Hematopoietic multipotent progenitor cell treated with erythropoietin and hydrocortisone succinate and interleukin-3 and kit ligand, for 6 days (in vitro differentiated cells): ENCODE measurements at places on chromosomes 7 and 10.

DNA sequence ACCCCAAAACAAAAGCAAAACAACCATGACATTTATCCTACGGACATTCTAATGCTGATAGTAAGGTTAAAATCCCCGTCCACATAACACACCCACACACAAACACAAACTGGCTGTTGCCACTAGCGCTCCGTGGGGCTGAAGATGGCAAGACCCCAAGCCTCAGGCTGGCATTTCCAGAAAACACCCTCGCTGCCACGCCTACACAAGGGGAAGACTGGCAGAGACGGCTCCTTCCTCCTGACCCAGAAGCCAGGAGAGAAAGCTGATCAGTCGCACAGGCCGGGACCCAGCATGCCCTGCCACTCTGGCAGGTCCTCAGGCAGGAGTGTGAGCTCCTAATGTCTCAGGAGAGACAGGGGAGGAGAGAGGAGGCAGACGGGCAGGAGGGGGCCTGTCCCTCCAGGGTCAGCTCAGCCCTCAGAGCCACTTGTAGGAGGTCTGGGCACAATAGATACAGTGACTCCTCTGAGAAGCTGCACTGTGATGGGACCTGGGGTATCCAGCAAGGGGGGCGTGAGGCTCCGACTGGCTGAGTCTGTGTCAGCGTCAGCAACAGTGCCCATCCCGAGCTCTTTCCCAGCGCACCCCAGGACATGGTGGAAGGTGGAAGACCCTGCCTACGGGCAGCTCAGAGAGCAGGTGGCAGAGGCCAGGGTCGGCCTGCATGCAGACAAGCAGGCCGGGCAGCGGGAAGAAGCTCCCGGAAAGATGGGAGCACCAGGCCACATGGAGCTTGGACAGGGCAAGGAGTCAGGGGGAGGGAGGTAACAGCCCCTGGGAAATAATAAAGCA, 326.9 kb downstream of the PTPRN2 start:
- DNase-seq = no peak

- no peak for DNase-seq
Measured at GRCh38 chr7:99252166-99252895, 20.3 kb upstream of the MYH16 start.

DNA sequence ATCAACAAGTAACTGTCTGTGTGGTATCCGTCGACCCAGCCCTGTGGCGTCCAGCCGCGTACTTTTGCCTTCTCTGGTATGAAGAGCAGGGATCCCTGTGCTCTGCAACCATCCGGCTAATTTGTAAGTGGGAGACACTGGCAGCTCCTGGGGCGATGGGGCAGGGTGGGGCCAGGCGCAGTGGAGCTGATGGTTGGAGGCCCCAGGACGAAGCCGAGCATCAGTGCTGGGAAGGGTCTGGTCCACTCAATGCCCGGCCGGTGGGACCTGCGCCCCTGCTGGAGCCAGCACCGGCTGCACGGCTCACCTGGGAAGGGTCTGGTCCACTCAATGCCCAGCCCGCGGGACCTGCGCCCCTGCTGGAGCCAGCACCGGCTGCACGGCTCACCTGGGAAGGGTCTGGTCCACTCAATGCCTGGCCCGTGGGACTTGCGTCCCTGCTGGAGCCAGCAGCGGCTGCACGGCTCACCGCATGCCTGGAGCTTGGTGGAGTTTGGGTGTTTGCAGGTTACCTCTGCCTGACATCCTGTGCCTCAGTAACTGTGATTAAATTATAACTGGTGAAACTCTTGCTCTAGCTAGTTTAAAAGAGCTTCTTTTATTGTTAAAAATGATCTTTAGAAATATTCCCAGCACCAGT, 96.1 kb downstream of the NKX6-2 start:
- no peak for DNase-seq

DNA sequence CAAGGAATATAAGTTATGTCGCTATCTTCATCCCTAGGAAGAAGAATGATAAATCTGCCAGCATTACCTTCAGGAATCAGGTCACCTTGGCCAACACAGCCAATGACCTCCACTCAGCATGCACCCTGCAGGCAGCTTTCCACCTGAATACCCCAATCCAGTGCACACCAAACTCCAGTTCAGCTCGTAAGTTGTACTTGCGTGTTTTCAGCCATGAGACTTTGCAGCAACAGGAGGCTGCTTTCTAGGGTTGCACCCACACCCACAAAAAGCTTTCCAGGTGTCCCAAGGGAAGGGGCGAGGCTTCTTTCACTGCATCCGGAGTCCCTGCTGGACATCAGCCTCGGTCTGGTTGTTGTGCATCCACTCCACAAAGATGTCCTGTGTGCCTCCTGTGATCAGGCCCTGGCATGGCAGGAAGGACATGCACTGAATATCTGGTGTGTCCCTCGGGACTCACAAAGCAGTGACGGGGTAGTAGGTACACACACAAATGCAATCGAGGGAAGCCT, 282.9 kb downstream of the GRID1 start:
- DNase-seq = no peak

- no peak for DNase-seq
Measured at GRCh38 chr7:107686816-107687387, 26.3 kb downstream of the SLC26A4 start.

DNA sequence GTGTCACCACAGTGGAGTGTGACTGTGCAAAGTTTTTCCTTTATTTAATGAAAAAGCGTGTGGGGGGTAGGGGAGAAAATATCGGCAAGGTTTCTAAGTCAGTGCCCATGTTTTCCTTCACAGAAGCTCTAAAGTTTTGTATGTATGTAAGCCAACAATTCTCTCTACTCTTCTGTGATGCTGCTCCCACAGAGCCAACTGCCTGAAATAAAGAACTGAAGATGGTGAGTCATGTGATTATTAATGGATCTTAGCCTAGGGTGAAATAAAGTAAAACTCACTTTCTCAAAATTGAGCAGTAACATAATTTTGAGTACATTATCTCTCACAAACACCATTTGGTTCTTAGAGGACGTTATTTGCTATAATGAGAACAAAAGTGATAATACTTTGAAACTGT, 143.7 kb downstream of the ELMO1 start:
- no peak for DNase-seq

- peak; percentile 27 for DNase-seq
Measured at GRCh38 chr10:113322843-113323242, 230.0 kb upstream of the HABP2 start.

- peak; percentile 90 for DNase-seq
Measured at GRCh38 chr7:116929914-116930913, 23.1 kb upstream of the ST7 start.

DNA sequence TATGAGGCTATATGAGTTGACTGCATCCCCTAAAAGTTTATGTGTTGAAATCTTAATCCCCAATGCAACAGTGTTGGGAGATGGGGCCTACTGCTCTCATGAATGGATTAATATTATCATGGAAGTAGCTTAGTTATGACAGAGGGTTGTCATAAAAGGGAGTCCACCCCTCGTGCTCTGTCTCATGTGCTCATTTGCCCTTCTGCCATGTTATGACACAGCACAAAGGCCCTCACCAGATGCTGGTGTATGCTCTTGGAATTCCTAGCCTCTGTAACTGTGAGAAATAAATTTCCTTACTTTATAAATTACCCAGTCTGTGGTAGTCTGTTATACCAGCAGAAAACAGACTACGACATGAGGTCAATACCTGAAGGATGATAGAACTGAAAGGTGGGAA, 17.6 kb upstream of the PANK1 start:
- DNase-seq = no peak

- DNase-seq = no peak
Measured at GRCh38 chr10:98384531-98385133, 30.4 kb downstream of the PYROXD2 start.

- no peak for DNase-seq
Measured at GRCh38 chr10:104631946-104632345, 9.1 kb upstream of the SORCS3 start.
